ENCODE measurements at places on chromosomes 11 and 22.

DNA sequence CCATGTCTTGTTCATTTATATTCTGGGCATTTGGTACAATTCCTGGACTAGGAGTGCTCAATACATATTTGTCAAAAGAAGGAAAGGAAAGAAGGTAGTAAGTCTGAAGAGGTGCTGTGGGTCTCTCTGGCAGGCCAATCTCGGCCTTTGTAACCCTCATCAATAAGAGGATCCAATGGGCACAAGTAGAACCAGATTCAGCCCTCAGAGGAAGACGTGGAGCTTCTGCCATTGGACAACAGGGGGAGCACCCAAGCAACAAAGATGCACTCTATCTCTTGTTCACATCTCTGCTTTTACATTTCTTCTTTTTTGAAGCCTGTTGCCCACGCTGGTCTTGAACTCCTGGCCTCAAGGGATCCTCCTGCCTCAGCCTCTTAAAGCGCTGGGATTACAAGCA, 2.2 kb upstream of the VPS11 start:
- DNase-seq: no peak

GRCh38 chr11:3123761-3124733, 41.1 kb downstream of the OSBPL5 start:
- no peak for DNase-seq

DNA sequence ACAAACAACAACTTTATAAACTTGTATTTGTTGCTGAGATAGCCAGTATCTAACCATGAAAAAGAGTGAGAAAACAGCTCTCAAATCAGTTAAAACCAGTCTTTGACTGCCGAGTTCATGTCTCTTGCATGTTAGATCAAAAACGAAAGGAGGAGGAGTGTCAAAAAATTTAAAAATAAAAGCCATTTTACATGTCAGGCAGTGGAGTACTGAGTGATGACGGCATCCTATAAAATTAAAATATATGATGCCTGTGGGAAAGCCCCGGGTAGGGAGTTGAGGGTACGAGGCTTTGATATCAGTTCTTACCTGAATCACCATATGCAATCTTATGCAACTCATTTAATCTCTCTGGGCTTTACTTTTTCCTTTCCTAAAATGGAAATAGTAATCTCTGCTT, 117.3 kb downstream of the ETS1 start:
- no peak for DNase-seq

DNA sequence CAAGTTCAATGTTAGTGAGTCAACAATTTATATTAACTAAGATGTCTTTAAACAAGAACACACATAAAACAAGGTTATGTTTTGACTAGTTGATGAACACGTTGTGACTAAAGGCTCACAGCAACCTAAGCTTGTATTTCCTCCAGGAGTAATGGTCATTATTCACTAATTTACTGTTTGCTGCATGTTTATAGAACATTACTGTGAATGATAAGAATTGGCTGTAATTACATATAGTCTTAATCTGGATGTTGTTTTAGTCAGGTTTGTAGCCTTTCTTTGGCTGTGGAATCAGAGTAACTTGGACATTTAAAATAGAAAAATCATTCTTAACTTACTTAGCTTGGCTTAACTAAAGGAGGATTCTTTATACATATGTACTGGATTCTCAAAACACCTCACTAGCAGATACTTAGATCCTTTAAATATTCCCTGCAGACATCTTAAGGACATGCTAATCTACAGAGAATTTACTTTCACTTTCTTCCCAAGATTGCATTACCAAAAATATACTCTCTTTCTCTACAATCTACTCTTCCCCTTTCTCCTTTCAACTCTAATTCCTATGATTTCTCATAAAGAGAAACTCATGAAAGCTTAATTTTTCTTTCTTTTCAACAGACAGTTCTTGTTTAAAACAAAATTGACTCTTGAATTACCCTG, 319.7 kb upstream of the CTSC start:
- no peak for DNase-seq

DNA sequence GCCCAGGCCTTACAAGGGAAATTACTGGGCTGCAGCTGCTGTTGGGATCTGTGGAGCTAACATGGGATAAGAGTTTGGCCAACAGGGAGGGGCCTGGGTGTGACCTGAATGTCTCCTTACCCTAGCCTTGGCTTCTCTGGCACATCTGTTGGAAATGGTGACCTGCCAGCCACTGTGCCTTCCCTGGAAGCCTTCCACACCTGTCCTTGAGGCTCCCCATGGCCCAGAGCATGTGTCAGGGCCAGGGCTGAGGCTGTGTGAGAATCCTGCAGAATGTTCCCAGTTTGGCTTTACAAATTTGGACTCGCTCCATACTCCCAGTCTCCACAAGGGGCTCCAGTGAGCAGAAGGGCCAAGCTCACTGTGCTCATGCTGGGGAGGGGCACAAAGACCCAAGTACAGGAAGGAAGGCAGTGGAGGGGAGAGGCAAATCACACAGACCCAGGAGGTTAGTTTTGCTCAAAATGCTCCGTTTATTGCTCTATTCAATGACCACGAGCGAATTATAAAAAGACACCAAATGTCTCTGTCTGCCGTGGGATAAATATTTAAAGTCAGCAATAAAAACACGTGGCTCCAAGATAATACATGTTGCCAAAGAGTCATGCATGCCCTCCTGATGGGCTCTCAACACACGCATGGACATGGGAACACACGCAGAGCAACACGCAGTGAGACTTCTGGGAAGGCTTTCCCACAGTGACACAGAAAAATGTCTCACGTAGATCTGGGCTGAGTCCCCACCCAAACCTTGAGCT, 1.7 kb upstream of the IGSF22 start:
- peak; percentile 4 for DNase-seq

DNA sequence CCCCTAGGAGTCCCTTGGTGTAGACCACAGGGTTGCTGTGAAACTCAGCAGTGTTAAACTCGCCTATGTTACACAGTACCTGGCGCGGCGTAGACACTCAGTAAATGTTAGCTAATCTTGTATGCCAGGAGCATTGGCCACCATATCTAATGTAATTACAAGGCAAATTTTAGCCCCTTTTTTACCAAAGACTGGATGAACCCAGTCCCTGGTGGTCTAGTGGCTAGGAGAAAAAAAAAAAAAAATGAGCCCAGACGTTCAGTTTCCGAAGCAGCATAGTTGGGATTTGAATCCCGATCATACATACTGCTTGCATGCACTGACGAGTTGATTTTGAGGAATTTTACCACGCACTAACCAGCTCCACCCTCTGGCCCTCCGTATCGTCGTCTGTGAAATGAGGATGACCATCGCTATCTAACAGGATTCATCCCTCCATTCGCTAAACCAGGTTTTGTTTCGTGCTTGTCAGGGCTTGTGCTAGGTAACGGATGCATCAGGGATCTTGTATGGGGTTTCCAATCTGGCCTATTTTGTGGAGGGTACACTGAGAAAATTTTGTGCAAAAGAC, 688 bp downstream of the PTS start:
- DNase-seq: peak; percentile 73

GRCh38 chr11:69512790-69513189, 31.3 kb downstream of the LINC01488 start:
- no peak for DNase-seq

DNA sequence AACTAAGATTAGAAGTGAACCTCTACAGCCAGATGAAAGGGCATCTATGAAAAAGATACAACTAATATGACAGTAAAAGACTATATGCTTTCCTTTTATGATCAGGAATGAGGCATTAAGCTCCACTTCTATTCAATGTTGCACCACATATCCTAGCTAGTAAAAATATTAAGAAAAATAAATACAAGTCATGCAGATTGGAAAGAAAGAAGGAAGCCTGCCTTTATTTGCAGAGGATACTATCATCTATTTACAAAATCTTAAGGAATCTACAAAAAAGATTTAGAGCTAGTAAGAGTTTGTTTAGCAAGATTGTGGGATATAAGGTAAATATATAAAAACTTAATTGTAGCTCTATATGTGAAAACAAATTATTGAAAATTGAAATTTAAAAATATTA, 308.8 kb downstream of the DYNC2H1 start:
- DNase-seq: no peak

- no peak for DNase-seq
Observed at GRCh38 chr11:1200611-1201191, 22.2 kb upstream of the MUC5B start.

DNA sequence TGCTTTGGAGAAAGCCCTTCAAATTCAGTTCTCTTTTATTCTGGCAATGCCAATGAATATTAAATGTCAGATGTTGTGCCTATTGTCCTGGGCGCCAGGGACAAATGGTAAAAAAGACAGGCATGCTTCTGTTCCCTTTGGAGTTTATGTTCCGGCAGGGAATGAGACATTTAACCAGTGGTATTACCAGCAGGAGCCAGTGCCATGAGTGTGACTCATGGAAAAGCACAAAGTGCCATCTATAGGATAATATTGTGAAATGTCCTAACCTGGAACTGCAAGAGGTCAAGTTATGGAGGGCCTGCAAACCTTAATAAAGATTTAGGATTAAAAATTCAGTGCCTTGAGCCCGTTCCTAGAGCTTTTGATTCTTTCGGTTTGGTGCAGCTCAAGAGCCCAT, 39.5 kb downstream of the REXO2 start:
- DNase-seq: no peak

GRCh38 chr11:19252394-19253152, 11.8 kb upstream of the E2F8 start:
- DNase-seq: no peak

DNA sequence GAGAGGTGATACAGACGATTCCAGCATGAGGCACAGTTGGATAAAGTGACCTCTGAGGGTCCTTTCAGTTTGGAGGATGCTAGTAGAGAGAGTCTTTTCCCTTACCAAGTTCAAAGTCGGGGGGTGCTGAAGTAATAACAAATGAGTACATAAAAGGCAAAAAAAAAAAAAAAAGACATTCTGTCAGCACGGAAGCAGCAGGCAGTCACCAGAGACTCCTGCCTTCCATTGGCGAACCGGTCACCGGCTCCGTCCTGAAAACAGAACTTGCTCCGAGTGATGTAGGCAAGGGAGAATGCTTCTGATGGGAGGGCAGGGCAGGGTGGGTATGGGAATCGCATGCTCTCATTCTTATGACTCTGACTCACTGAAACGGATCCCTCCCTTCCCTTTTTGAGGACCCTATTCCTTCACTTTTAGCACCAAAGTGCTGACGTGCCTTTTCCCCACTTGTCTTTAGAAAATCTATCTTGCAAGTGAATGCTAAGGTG, 65.9 kb downstream of the PRR5L start:
- no peak for DNase-seq

GRCh38 chr22:48752451-48753380, 1075.0 kb downstream of the BRD1 start:
- DNase-seq: no peak

DNA sequence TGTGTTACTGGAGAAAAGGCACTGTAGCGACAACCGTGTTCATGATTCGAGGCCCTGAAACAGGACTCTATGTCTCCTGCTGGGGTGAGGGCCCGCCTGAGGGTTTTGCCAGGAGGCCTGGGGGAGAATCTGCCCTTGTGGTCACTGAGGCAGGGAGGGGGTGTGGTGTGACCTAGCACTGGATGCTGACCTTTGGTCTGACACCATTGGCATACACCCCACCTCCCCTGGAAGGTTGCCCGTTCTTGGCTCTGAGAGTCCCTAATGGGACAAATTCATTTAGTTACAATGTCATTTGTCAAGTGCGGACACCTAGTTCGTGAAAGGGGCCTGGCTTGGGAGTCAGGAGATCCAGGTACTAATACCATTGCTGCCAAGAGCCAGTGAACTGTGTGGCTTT, 29.0 kb downstream of the NECTIN1 start:
- no peak for DNase-seq

GRCh38 chr22:37063431-37064420, 12.2 kb downstream of the KCTD17 start:
- DNase-seq: peak; percentile 56

DNA sequence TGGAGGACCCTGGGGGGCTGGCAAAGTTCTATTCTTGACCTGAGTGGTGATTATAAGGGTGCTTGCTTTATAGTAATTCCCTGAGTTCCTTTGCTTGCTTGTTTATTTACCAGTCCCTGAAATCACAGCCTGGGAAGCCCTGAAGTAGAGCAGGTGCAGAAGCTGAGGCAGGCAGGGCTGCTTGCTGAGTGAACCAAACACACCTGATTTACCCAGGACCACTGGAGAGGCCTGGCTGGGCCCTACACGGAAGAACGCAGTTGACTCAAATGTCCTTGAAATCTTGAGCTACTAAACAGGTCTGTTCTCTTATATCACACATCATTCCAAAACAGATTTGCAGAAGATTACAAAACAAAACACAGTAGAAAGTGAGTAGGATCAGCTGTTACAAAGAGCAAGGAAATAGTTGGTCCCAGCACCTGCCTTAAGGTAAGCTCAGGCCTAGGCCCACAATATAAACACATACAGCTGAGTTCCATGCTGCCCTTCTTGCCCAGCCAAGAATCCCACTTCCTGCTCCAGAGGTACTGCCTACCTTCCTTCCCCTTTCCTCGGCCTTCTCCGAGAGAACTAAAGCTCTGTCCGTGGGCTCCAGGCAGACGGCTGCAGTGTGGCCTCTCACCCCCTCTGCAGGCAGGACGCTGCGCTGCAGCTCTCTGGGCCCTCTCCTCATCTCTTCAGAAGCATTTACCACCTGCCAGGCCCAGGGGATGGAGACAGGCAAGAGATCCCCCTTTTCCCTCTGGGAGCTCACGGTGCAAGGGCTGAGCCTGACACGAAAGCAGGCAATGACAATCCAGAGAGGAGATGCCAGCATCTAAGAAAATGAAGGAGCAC, 46.1 kb upstream of the SCUBE2 start:
- DNase-seq: peak; percentile 93

DNA sequence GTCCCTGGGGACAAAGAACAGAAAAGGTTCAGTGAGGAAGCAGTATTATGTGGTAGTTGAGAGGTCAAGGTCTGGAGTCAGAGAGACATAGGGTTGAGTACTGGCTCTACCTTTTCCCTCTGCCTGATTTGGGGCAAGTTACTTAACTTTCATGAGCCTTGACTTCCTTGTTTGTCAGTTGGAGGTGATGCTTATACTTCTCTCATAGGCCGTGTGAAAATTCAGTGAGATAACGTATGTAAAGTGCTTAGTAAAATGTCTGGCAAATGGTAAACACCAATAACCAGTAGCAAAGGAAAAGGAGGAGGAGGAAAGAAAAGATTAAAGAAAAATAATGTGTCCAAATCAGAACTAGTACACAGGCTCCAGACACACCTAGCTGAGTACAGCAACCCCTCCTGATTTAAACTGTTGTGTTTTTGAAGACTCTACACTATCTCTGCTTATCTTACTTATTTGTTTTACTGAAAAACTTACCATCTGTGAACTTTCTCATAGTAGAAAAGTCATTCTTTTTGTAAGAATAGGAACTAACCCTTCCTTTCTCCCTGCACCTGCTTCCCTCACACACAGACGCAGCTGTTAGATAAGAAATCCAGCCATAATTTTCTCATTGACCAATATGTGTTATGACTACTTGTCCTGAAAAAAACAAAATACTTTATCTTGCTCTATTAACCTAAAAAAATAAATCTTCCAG, 126.9 kb downstream of the CD44 start:
- DNase-seq: no peak

DNA sequence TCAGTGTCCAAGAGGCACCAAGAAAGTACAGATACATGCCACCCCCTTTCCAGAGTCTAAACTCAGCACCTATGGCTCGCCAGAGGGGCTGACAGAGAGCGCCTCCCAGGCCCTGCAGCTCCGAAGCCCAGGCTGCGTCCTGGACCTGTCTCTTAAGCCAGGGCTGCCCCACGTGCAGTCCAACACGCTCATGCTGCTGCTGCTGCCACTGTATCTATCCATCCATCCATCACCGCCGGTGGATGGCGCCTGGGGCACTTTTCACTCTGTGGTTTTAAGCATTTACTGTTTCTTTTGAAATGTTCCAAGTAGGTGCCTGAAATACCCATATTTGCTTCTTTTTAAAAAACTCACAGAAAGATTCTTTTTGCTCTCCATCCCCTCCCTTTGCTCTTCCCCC, 41.8 kb downstream of the MACROD1 start:
- peak; percentile 14 for DNase-seq

Measured in DMS79 treated with DMSO at 0.1 percent for 48 hours (cell line).